Activated T-cell treated with anti-CD3 and anti-CD28 coated beads for 4 hours (primary cell): ENCODE measurements at places on chromosomes 4 and X.

DNA sequence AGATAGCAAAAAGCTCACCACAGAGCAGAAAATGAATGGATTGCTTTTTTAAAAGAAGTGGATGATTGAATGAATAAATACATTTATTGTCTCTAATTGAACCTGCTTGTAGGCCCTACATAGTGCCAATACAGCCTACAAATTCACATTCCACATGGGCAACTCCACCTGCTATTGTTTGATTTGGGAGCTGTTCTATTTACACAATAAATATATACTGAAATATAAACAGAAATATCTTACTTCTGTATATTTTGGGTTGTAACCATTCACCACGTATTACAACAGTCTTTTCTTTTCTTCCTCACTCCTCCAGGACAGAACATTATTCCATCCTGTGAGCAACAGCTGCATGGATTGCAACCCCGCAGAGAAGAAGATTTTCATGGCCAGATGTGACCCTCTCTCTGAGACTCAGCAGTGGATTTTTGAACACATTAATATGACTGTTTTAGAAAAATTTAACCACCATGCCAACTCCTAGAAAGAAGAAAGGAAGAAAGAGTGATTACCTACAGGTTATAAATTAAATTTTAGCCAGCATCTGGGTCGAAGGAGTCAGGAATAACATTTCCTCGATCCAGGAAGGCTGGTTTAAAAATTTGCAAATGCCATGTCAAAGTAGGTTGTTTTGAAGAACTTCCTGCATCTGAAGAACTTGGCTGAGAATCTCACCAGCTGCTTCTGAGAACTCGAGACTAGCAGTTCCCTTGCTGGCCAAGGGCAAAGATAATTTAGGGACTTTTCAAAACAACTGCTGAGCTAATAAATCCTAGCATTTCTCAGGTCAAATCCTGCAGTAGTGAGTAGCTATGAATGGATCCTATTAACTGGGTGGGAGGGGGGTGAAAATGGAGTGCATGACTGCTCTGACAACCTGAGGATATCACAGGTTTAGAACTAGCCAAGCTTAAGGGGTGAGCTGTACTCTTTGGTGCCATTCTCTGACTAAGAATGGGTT is 128.7 kb upstream of the GALNT7 start:
- DNase-seq = no peak

DNA sequence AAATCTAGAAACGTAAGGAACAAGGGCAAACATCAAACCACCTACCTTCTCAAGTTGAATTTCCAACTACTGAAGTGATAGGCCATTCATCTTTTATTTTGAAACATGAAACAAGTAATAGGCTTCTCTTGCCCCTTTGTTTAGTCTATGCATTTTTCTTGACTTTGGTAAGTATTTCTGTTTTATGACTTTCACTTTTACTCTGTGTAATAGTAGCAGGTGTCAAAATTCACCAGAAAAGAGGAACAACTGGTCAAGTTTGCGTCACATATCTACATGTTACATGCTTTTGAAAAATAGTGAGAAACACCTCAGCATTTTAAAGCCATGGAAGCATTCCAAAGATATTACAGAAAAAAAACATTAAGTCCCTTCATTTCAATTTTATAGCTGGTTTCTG is 157.1 kb upstream of the FTHL17 start:
- no peak for DNase-seq

DNA sequence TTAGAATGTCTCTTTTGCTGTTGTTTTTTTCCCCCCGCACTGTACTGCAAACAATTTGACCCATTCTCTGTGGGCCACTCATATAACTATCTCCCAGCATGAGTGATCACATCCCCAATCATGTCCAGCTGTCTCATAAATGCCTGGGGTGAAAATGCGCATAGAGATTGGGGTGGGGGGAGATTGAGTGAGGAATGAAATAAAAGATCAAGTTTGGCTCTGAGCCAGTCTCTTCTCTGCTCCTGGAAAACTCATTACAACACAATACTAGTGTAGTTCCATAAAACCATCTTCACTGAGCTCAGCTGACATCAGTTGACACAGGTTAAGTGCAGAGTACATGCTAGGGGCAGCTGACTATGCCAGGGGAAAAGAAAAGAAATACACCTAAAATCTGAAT is 96.9 kb downstream of the EGF start:
- no peak for DNase-seq

DNA sequence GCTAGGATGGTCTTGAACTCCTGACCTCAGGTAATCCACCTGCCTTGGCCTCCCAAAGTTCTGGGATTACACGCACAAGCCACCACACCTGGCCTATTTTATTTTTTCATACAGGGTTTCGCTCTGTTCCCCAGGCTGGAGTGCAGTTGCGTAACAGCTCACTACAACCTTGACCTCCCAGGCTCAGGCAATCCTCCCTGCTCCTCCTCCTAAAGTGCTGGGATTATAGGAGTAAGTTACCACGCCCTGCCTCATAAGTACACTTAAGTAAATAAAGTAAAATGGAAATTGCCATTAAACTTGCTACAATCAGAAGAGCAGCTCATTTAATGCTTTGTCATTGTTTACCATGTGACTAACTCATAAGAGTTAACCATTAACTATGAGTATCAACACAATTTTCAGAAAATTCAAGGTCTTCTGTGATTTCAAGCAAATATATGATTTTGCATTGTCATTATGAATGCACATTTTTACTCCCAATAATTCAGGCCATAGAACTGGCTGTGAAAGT is 12.3 kb downstream of the UGDH start:
- DNase-seq = no peak

- DNase-seq = no peak
Observed at GRCh38 chr4:177728361-177729152, 286.3 kb upstream of the AGA start.

DNA sequence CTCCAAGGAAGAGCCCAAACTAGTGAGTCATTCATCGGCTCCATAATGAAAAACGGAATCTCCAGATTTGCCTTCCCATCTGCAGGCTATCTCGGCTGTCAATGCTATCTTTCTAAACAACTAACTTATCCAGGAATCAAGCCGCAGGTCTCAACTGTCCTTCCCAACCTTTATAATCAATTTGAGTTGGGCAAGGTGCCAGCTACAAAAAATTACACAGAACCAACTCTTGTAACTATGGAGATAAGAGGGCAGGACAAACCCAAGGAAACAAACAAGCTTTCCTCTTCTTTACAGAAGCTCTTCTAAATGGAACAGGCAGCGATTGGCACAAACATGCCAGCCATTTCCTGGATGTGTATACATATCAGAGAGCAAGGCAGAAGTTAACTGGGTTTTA is 61.2 kb upstream of the RAI2 start:
- no peak for DNase-seq

- no peak for DNase-seq
Observed at GRCh38 chr4:35358001-35358584, 886.2 kb downstream of the ARAP2 start.

DNA sequence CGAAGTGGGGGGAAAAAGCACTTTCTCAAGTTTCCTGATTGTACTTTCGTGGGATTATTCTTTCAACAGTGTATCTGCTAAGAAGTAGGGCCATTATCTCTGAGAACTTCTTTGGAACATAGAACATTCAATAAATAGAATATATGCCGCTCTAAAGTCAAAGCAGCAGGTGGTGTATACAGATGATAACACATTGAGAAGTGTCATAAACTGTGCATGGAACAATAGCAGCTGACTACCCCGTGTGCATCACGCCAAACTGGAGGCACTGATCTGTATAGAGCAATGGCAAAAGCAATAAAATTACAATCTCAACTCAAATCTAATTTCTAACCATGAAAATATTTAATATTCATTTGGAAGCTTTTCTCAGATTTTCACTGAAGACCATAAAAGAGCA is 175.3 kb downstream of the DCTD start:
- no peak for DNase-seq

GRCh38 chrX:12981880-12982279 is 7.0 kb downstream of the TMSB4X start:
- DNase-seq = no peak

DNA sequence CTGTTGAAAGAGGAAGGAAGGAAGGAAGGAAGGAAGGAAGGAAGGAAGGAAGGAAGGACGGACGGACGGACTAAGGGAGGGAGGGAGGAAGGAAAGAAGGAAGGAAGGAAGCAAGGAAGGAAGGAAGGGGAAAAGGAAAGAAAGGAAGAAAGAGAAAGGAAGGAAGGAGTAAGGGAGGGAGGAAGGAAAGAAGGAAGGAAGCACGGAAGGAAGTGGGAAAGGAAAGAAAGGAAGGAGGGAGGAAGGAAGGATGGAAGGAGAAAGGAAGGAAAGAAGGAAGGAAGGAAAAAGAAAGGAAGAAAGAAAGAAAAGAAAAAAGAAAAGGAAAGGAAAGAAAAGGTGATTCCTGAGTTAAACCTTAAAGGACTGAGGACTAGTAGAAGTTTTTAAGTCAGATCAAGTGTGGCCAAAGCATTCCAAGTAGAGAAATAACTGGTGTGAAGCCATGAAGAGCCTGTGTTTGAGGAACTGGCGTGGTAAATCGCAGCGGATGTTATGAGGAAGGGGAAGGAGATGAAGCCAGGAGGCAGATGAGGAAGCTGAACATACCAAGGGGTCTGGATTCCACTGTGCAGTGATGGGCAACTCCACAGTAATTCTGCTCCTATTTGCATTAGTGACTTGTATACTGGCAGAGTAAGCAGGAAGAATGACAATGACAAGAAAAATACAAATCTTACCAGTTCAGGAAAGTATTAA is 163.5 kb downstream of the MGST2 start:
- no peak for DNase-seq

DNA sequence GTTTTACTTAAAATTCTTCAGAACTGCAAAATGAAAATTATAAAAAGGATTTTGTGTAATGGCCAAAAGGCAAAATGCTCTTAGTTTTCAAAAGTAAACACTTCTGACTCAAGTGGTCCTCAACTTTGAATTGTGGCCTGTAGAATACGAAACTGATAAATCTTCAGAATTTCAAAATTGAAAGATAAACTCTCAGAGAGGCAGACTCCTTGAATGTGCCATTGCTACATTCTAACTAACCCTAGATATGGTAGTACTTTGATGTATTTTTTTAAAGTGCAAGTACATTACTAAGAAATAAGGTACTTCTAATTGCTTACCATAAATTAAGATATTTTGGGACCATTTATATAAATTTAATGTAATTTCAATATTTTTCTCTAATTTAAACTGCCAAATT is 44.4 kb downstream of the TNIP3 start:
- no peak for DNase-seq

GRCh38 chrX:24767557-24767956 is 73.8 kb downstream of the POLA1 start:
- DNase-seq = no peak

- DNase-seq = peak; percentile 71
Observed at GRCh38 chrX:9312922-9313867, 151.7 kb upstream of the TBL1X start.

GRCh38 chrX:150086371-150086770 is 148.1 kb upstream of the EOLA2 start:
- DNase-seq = no peak

DNA sequence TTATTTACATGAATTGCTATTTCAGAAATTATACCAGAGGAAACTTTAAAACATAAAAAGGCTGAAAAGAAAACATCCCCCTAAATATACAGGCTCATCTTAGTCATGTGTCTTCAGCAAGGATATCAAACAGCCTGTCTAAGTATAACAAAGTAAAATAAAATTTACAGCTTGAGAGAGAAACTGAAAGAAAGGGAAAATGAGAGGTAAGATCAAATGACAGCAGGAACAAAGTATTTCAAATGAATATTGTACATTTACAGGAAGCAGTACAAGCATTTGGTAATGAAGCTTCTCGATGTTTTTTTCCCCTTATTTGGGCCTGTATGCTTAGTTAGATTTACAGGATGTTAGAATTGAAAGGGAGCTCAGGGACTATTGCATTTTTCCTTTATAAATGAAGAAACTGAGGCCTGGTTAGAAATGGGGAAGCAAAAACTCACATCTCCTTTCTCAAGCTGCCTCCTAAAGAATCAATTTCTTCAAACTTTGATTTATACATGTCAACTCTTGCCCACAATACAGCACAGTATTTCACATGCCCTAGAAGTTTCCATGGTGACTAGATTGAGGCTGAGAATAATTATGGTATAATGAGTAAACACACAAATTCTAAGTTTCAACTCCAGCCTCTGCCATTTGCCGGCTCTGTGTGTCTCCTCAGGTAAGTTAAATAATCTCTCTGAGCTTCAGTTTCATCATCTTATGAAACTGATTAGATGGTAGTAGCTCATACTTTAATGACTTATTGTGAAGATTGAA is 29.3 kb downstream of the DAPP1 start:
- DNase-seq = no peak

DNA sequence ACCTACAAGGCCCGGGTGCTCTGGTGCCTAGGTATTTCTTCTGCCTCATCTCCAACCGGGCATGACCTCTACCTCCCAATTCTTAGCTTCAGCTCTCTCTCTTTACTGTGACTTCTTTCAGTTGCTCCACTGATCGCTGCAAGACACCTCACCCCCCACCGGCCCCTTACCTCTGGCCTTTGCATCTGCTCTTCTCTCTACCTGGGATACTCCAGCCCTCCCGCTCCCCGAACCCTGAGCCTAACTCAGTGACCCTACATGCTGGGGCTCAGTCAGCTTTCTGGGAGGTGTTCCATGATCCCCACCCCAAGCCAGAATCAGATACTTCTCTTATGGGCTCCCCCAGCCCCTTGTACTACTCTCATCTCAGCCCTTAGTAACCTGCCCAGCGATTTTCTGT is 99.6 kb downstream of the EFNB1 start:
- DNase-seq = no peak

- DNase-seq = no peak
Observed at GRCh38 chrX:71053217-71053621, 14.9 kb downstream of the SNX12 start.

GRCh38 chr4:59945716-59946115 is 1254.4 kb upstream of the ADGRL3 start:
- DNase-seq = no peak
